ENCODE measurements at places on chromosomes 2 and 18.

DNA sequence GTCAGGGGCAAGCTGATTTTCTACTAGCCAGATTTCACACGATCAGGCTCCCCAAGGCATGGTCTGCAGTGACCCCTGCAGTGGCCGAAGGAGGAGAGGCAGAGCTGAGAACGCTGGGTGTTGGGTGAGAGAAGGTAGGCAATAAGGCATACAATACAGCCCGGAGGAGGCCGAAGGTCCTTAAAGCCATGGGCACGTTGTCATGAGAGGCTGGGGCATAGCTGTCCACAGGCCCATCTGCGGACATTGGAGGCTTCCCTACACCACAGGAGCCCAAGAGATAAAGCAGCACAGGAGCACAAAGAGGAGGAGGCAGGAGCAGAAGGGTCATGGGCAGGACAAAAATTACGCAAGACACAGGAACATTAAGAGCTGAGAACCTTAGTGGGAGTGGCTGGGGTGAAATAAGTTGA, 16.7 kb upstream of the BZW1 start:
- no peak for DNase-seq

GRCh38 chr2:99285526-99285925, 15.5 kb downstream of the LYG1 start:
- no peak for DNase-seq

- DNase-seq: no peak
Observed at GRCh38 chr2:67215214-67216055, 181.7 kb upstream of the ETAA1 start.

DNA sequence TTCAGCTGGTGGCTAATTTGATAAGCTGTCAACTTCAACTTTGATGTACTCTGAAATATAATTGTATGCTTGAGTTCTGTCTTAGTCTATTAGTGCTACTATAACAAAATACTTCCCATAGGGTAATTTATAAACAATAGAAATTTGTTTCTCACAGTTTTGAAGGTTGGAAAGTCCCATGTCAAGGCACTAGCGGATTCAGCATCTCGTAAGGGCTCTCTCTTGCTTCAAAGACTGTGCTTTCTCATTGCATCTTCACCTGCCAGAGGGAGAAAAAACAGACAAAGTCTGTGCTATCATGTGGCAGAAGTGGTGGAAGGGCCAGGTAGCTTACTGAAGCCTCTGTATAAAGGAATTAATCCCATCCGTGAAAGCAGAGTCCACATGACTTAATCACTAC, 409.2 kb downstream of the CDH7 start:
- no peak for DNase-seq

- DNase-seq: no peak
Observed at GRCh38 chr2:165575044-165575615, 105.6 kb downstream of the CSRNP3 start.

- no peak for DNase-seq
Observed at GRCh38 chr2:10568736-10569432, 120.8 kb upstream of the ODC1 start.

DNA sequence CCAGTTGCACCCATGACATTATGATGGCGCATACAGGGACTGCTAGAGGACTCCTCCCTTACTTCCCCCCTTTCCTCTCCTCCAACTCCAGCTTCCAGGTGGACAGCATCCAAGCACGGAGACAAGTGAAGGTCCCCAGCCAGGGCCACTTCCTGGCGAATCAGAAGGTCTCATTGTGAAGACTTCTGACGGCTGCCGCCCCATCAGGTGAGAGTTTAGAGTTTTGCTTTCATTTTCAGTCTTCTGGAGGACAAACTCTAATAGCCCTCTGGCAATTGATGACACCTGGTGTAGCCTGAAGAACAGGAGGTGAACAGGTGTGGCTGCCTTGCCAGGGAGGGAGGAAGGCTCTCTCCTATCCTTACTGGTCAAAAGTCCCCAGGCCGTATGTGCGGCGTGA, 77.3 kb upstream of the KCNH7 start:
- no peak for DNase-seq

GRCh38 chr2:12456293-12457106, 260.2 kb upstream of the TRIB2 start:
- peak; percentile 21 for DNase-seq

GRCh38 chr18:59961070-59961469, 61.3 kb downstream of the PMAIP1 start:
- no peak for DNase-seq

DNA sequence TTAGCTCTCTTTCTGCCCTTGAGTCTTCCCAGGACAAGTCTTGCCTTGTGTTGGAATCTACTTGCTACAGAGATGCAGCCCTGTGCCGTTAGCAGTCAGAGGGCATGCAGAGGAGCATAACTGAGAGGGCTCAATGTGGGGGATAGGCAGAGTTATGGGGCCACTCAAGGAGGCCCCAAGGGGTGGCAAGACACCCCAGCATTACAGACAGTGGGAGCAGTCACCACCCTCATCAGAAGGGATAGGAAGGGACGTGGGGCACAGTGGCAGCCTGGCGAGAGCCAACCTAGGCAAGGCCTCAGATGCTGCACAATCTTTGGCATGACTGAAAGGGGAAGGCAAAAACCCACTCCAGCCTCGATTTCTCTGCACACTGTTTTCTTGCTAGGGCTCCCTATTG, 169.1 kb downstream of the TMEM18 start:
- DNase-seq: no peak

GRCh38 chr2:184523732-184524131, 74.6 kb upstream of the ZNF804A start:
- DNase-seq: no peak

GRCh38 chr18:37396971-37397720, 168.5 kb downstream of the CELF4 start:
- no peak for DNase-seq

- no peak for DNase-seq
Observed at GRCh38 chr2:67408346-67408745, 11.2 kb downstream of the ETAA1 start.

DNA sequence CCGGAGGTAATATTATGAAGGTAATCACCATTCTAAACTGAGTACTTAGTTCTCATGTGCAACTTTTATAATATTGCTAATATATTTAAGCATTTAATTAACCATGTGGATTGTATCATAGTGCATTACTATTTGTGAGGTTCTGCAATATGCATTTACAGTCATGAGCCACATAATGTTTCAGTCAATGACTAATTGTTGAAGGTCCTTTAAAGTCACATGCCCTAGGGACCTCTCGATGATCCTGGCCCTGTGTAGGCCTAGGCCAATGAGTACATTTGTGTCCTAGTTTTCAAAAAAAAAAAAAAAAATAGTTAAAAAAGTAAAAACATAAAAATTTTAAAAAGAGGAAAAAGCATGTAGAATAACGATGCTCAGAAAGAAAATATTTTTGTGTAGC, 298.0 kb downstream of the DSEL start:
- DNase-seq: no peak

DNA sequence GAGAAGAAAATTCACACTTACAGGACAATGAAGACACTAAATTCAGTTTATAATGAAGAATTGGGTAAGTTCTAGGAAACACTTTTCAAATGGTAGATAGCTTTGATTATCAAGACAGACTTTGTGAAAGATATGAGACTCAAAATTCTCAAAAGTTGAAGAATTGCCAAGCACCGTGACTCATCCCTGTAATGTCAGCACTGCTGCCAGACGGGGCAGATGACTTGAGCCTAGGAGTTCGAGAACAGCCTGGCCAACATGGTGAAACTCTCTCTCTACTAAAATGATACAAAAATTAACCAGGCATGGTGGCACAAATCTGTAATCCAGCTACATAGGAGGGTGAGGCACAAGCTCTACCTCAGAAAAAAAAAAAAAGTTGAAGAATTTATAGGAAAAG, 1820.1 kb upstream of the LRRTM1 start:
- DNase-seq: no peak

Data from stimulated activated CD8-positive, alpha-beta memory T cell treated with anti-CD3 and anti-CD28 coated beads, Interleukin-7, amount 100 ng/mL, for 1 hour (primary cell).